ENCODE measurements at places on chromosomes 6 and 20.

GRCh38 chr20:21096321-21097043 is 9.7 kb downstream of the LINC00237 start:
- DNase-seq: no peak

- no peak for DNase-seq
Measured at GRCh38 chr20:32971703-32972161, 32.5 kb downstream of the SUN5 start.

DNA sequence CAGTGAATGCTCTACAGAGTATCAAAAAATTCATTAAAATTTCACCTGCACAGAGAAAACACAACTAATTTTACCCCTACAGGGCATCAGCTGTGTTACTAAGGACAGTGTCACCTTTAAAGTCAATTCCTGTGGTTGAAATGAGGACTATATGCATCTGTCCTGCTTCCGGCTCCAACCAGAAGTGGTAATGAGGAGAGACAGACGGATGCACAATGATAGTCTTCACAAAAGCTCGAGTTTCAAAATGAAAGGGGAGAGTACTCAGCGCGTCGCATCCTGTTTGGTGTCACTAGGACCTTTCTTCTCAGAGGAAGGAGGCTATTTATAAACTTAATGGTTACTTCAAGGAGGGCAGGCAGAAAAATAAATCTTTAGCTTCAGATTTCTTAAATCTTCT is 86.5 kb downstream of the LYRM4 start:
- no peak for DNase-seq

- peak; percentile 59 for DNase-seq
Measured at GRCh38 chr6:143427109-143427817, 23.2 kb downstream of the ADAT2 start.

- no peak for DNase-seq
Measured at GRCh38 chr6:76837564-76837963, 625.7 kb downstream of the HTR1B start.

- no peak for DNase-seq
Measured at GRCh38 chr20:32227306-32227705, 19.6 kb downstream of the POFUT1 start.

- DNase-seq: no peak
Measured at GRCh38 chr20:18909254-18909653, 95.7 kb downstream of the SCP2D1 start.

GRCh38 chr20:9397928-9398327 is 116.5 kb upstream of the LAMP5 start:
- DNase-seq: no peak

- no peak for DNase-seq
Measured at GRCh38 chr6:1016329-1017302, 295.3 kb upstream of the FOXQ1 start.

- no peak for DNase-seq
Measured at GRCh38 chr6:123127807-123128206, 131.8 kb downstream of the CLVS2 start.

DNA sequence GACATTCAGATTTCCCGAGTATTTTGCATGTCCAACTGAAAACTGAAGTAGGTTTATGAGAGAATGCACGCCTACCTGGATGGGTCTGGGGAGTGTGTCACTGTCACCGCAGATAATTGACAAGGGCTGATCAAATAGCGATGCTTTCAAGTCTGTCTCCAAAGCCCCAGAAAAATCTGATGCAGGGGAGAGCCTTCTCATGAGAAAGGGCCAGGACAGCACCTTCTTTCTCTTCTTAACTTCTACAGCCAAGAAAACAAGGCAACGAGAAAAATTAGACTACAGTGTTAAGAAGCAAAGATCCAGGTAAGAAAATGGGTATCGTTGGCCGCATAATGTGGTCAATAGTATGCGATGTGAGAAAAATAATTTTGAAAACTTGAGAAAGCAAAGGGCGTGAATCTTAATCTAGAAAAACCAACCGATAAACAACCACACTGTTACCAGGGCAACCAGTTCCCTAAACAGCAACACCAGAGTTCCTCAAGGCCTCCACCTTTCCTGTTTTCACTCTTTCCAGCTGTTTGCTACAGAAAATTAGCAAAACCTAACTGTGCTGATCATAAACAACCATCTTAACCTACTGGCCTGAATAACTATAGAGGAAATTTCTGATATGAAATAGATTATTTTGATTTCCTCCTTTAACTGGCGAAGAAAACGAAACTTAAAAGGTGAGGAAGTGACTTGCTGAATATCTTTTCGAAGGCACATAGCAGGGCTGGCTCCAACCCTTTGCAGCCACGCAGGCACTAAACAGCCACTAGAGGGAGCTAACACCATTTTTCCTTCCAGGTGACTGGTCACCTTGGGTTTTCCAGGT is 2.6 kb downstream of the TAGAP start:
- DNase-seq: peak; percentile 91

DNA sequence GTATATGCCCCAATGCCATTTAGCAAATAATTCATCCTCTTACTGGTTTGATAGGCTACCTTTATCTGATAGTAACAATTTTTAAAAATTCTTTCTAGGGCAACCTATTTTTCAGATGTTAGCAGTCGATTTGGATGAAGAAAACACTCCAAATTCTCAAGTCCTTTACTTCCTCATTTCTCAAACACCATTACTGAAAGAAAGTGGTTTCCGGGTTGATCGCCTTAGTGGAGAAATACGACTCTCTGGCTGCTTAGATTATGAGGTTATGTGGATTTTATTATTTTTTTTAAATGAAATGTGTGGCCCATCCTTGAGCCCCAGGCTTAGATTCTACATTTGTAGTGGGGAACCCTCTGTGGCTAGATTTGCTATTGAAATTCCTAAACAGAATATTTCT is 26.3 kb downstream of the CDH26 start:
- no peak for DNase-seq

DNA sequence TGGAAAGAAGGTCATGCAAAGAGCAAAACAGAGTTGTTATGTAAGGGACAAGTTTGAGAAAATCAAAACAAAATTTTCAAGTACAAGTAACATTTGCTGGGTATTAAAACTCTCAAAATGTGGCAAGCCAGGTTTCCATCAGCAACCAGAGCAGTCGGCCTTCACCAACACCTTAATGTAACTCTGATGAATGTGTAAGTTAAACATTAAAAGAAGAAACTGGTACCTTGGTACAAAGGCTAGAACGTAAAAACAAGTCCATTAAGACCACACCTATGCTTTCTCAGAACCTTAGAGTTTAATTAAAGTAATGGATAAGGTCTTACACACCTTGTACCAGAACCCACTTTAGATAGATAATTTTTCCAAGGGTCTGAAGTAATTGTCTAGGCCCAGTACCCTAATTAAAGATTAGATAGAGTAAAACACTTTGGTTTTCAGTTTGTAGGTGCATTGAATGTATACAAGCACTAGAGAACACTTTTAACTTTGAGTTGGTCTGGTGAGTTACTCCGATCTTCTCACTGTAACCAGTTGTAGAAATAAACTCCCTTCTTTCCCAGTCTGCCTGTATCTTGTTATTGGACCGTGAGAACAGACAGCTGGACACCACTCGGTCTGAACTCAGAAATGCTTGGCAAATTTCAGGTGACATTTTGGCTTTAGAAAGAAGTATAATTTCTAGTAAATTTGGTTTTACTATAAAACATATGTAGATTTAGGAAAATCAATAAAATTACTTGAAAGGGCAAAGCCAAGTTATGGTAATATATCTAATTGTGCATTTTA is 319.4 kb downstream of the HTR1B start:
- DNase-seq: no peak

GRCh38 chr6:5325173-5325572 is 63.9 kb downstream of the FARS2 start:
- no peak for DNase-seq

- no peak for DNase-seq
Measured at GRCh38 chr6:39924283-39924682, 10.0 kb downstream of the MOCS1 start.

- no peak for DNase-seq
Measured at GRCh38 chr6:144365271-144365670, 80.1 kb downstream of the UTRN start.

GRCh38 chr20:63163171-63163570 is 52.8 kb downstream of the YTHDF1 start:
- no peak for DNase-seq

GRCh38 chr6:71107911-71108420 is 151.1 kb upstream of the B3GAT2 start:
- no peak for DNase-seq

- DNase-seq: no peak
Measured at GRCh38 chr6:52909131-52909530, 367 bp downstream of the GSTA3 start.

GRCh38 chr20:57704245-57704644 is 5.6 kb downstream of the PMEPA1 start:
- DNase-seq: no peak

GRCh38 chr6:48973491-48973890 is 489.6 kb downstream of the MMUT start:
- DNase-seq: no peak

DNA sequence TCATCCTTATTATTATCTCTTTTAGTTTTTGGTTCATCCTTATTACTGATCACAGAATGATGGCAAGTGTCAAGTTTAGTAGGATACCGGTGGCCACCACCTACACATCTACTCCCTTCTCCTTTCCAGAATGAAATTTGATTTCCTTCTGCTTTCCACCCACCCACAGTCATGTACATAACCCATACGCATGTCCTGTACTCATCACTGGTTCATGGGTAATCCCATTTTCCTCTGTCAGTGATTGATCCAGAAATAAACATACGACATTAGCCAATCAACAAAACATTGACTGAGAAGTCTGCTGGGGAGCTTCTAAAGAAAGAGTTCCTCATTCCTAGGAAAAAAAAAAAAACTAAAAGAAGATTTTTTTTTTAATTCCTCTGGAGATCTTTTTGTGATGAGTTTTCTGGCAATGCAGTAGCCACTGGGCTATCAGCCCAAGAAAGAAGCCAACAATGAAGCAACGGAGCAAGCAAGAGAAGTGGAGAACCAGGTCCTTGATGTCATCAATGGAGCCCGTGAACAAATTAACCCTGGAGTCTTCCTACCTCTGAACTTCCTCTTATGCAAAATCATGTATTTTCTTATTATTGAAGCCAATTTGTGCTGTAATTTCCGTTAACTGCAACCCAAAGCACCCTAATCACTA is 127.8 kb downstream of the TASP1 start:
- no peak for DNase-seq

- no peak for DNase-seq
Measured at GRCh38 chr6:148263961-148264360, 78.7 kb upstream of the SASH1 start.

DNA sequence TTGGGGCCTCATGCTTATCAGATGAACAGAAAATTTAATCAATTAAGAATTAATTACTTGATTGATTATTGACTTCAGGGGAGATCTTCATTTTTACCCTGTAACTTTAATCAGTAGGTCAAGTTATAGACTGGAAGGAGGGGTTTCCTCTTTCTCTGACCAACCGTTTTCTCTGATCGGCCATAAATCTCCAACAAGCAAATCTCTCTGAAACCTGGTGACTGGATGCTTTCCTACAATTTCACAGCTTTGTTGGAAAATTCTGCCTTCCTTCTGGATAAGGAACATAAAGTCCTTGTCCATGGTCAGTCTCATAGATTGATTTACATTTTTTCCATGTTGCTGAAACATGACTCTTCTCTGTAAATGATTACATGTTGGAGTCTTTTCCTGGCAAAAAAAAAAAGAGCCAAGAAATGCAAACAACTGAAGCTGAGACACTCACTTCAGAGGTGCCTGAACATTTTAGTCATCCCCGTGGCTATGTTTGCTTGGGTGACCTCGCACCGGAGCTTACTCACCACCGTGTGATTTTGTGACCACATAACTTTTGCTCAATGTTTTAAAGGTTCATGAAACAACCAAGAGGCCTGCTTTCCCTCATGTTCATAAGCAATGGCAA is 31.0 kb downstream of the IRF4 start:
- no peak for DNase-seq

DNA sequence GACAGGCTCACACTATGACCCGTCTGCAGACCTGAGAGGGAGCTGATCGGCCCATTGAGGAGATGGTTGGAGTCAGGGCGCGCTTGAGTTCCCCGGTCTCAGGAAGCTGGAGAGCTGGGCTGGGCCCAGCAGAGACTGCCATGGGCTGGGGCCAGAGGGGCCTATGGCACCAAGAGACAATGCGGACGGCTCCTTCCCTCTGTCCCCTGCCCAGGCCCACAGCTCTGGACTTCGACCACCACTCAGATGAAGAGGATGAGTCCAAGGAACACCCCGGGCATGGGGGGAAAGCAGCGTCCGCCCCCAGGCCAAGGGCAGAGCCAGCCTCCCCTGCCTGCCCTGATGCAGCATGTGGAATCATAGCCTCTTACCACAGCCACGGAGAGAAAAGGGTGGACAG is 40.2 kb upstream of the PHACTR3 start:
- DNase-seq: no peak

DNA sequence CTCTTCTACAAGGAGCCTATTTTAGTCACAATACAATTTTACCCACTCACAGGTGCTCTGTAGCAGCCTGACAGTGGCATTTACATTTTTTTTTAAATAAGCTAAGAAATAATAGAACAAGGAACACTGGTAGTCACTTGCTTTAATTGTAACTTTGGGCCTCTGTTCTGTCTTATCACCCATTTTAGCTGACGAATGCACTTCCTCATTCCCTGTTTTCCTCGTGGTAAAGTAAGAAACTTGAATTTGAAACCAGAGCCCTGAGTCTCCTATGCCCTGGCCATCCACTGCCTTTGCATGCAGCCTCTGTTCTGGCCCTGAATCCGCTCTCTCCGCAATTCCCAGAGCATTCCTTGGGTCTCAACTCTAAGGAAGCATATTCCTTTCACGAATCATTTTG is 550.6 kb downstream of the PTPRT start:
- no peak for DNase-seq

DNA sequence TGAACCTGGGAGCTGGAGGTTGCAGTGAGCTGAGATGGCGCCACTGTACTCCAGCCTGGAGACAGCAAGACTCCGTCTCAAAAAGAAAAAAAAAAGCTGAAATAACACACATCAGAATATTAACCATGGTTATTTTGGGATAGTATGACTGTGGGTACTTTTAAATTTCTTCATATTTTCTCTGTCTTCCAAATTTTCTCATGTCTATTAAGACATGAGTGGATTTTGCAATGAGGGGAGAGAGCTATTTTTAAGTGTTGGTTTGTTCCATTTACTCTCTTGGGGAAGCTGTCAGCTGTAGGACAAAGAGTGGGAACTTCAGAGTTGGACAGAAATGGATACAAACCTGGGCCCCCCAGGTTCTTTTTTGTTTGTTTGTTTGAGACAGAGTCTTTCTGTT is 10.3 kb downstream of the ADISSP start:
- DNase-seq: no peak

- DNase-seq: no peak
Measured at GRCh38 chr6:150220634-150221551, 78.0 kb downstream of the PPP1R14C start.

DNA sequence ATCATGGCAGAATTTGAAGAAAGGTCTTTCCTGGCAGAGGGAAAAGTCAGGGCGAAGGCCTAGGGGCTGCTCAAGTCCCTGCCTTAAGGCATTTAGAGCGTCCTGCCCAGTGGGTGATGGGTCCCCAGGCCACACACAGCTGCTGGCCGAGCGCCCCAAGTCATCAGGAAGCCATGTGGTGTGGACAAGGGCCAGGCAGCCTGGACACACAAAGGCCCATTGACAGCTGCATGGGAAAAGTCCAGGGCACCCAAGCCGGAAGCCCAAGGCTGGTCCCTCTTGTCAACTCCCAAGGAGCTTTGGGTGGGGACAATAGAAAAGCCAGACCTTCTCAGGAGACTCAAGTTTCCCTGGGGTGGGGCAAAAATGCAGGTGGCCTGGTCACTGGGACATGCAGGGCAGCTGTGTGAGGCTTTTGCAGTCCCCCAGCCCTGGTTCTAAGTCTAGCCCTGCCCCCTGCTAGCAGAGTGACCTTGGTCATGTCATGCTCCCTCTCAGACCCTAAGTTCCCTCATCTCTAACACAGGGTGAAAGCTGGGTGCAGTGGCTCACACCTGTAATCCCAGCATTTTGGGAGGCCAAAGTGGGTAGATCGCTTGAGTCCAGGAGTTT is 44.3 kb upstream of the PTGIS start:
- DNase-seq: no peak

Data from T-helper 2 cell (primary cell).